ENCODE measurements at places on chromosomes 6 and 20.
A peak's percentile ranks its signal among the peaks of the same experiment; 100 is the strongest.

- DNase-seq: no peak
Measured at GRCh38 chr20:61115364-61116065, 136.5 kb upstream of the CDH4 start.

DNA sequence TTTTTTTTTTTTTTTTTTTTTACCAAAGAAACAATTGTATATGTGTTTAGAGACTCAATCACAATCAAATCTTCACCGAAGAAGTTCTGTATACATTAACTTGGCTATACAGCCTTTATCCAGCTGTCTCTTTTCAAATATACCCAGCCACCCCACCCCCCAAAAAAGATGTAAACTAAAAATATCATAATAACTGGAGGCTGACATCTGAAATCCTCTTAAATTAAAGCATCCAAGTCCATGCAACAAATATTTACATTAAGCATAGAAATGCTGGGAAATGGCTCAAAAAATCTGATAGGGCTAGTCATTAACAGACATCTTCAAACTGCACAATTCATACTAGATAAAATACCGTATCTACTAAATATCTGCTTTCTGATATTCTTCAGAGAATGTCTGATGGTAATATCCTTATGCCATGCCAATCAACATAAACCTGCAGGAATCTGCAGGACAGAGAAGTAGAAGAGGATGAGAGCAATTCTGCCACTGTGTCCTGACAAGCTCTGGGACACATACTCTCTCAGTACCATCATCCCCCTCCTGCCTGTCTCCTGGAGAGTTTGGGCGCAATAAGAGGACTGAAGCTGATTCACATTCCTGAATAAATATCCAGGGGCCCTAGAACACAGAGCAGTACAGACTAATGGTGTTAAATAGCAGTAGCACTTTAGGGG is 152.4 kb downstream of the KIF6 start:
- DNase-seq: no peak

GRCh38 chr20:24615353-24615752 is 145.9 kb downstream of the SYNDIG1 start:
- no peak for DNase-seq

DNA sequence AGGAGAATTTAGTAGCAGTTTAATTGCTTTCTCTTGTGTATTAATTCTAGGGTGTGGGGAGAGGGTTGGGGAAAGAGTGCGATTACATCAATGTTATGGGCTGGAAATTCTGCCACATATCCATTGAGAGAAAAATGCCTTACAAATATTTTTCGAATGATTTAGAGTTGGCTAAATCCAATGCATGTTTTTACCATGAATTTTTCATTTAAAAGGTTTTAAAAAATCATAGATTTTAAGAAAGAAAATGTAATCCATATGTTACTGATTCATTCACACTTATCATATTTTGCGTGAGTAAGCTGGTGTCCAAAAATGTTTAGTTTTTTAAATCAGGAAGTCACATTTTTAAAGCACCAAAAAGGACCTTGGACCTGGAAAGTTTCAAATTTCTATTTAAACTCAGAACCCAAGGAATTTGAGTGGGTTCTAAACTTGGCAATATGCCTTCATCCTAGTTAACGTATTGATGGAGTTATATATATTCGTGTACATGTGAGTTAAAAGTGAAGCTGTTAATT is 627.4 kb upstream of the CITED2 start:
- peak; percentile 75 for DNase-seq

DNA sequence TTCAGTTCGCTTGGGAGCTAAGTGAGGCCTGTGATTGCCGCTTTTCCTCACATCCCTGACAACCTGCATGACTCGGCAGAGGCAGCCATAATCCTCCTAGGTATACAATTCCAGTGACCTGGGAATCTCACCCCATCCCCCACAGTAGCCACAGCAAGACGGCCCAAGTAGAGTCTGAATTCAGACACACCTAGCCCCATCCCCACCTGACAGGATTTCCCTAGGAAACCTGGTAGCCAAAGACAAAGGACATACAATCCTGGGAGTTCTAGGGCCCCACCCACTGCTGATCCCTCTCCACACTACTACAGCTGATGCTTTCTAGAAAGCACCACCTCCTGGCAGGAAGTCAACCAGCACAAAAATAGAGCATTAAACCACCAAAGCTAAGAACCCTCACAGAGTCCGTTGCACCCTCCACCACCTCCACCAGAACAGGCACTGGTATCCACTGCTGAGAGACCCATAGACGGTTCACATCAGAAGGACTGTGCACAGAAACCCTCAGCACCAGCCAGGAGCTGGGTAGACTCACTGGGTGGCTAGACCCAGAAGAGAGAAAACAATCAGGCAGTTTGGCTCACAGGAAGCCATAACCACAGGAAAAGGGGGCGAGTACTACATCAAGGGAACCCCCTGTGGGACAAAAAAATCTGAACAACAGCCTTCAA is 17.9 kb upstream of the RUNX2 start:
- DNase-seq: no peak

DNA sequence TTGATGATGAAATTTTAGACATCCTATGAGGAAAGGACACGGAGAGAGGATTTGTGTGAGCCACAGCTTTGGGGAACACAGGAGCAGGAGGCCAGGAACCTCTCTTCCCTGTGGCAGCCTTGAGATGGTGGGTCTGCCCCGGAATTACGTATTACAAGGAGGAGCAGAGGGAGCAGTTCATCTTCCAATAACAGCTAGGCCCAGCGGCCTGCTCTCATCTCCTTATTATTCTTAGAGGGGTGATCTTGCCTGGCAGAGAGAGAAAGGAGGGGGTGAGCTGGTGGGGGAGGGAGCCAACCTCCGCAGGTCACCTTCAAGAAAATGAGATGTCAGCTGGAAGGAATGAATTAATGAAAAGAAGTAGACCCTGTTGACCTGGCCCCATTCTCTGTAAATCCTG is 305.8 kb downstream of the LRFN2 start:
- DNase-seq: no peak
